ENCODE measurements at places on chromosomes 1 and 21.

DNA sequence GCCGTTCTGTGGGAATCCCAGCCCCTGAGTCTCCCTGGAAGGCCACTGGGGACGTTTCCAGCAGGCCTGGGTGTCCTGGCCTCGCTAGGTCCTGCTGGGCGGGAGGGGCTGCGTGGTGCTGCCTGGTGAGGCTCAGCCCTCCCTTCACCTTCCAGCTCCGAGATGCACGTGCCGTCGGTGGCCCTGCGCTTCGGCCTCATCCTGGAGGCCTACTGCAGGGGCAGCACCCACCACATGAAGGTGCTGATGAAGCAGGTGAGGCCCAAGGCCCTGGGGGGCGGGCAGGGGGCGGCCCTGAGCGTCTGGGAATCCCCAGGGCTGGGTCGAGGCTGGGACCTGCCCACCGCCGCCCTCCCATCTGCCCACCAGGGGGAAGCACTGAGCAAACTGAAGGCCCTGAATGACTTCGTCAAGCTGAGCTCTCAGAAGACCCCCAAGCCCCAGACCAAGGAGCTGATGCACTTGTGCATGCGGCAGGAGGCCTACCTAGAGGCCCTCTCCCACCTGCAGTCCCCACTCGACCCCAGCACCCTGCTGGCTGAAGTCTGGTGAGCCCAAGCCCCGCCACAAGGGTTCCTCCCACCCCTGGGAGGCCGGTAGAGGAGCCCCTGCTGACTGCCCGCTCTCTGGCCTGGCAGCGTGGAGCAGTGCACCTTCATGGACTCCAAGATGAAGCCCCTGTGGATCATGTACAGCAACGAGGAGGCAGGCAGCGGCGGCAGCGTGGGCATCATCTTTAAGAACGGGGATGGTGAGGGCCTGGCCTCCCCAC lies 70.3 kb downstream of the PIK3CD start:
- no peak for DNase-seq

- no peak for DNase-seq
Observed at GRCh38 chr1:121546830-121547591, 362.2 kb downstream of the SRGAP2C start.

- DNase-seq: no peak
Observed at GRCh38 chr1:91537281-91537986, 36.8 kb downstream of the CDC7 start.

DNA sequence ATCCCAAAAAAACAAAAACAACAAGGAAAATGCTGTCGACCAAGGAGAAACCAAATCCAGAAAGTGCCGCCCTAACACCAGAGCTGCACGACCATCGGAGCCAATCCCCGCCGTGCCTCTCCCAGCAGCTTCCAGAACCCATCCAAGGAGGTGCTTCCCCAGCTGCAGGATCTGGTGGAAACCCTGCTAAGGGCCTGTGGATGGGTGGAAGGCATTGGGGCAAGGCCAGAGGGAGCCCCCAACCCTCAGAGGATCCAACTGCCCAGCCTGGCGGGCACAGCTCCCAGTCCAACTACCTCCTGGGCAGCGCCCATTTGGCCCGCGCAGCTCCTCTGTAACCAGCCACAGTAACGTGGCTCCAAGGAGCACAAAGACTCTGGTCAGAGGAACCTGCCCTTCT lies 81.6 kb downstream of the NPHP4 start:
- DNase-seq: no peak

GRCh38 chr1:212247179-212247721 lies 38.0 kb upstream of the PPP2R5A start:
- no peak for DNase-seq

GRCh38 chr1:109912214-109912861 lies 1.7 kb downstream of the CSF1 start:
- DNase-seq: no peak

- no peak for DNase-seq
Observed at GRCh38 chr1:81799939-81800694, 617 bp upstream of the ADGRL2 start.

DNA sequence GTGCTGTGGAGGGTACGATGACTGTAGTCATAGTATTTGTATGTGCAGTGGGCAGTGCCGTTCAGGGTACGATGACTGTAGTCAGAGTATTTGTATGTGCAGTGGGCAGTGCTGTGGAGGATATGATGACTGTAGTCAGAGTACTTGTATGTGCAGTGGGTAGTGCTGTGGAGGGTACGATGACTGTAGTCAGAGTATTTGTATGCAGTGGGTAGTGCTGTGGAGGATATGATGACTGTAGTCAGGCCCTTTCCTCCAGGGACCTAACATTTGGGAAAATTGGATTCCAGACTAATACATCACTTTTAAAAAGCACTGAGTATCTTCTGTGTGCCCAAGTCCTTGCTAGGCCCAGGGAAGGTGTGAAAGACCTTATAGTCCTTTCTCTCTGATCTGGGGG lies 2.9 kb downstream of the ZNF672 start:
- DNase-seq: no peak

DNA sequence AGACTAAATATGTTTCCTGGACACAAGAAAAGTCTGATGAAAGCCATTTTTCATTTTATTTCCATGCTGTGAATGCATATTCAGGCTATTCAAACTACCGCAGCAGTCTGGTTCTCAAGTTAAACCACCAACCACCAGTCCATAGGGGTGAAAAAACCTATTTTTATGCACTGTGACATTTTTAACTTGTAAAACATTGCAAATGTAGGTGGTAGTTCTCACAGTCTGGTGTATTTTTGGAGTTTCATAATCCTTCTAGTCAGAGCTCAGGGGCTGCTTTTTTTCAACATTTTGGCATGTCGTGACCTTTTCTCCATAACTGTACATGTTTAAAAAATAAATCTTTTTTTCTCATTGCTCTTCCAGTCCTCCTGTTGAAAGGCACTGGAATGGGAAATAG lies 907.6 kb upstream of the ADGRL2 start:
- no peak for DNase-seq

DNA sequence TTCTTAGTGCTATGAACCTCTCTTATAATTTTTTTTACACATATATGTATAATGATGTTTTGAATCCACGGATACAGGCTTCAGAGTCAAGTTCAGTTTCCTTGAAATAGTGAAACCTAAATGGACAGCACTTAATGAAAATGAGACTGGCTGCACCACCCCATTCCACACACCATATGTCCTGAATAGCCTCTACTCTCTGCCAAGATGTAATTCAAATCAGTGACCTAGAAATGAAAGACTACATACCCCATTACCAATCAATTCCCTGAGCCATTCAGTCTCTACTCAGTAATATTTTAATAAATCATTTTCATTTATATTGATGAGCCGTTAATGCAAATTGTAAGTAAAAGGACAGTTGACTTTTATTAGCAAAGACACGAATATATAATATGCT lies 614.9 kb upstream of the TMPRSS15 start:
- no peak for DNase-seq

DNA sequence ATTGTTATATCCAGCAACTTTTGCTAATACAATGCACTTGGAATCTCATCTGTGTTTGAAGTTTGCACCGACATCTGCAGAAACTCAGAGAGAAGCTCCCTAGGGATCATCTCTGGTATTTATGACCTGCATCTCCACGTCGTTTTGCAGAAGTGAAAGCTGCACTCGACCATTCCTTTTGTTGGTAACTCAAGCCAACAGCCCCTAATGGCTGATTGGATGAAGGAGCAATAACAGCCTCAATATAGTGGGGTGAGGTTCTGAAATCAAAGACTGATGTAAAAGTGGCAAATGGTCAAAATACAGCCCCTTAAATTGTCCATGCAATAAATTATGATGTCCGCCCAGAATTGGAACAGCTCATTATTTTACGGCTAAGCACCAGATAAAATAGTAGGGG lies 344.2 kb upstream of the KAZN start:
- no peak for DNase-seq

GRCh38 chr1:210144736-210145135 lies 87.9 kb upstream of the SERTAD4 start:
- DNase-seq: no peak

- no peak for DNase-seq
Observed at GRCh38 chr1:26372039-26372438, 511 bp downstream of the ZNF683 start.

DNA sequence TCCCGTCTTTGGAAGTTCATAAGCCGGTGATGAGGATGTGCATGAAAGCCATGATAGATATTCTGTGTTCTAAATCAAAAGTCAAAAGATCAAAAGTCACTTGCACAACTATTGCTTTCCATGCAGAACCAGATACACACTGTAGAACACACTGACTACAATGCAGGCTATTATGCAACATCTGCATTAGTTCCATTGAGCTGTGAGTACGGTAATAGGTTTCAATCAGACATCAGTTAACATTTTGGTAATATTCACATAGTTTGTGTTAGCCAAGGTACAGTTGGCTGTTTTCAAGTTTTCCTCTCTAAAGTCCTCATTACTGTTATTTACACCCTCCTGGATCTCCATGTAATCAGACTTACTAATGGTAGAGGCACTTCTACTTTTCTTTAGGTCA lies 3.1 kb downstream of the KCNA2 start:
- no peak for DNase-seq

DNA sequence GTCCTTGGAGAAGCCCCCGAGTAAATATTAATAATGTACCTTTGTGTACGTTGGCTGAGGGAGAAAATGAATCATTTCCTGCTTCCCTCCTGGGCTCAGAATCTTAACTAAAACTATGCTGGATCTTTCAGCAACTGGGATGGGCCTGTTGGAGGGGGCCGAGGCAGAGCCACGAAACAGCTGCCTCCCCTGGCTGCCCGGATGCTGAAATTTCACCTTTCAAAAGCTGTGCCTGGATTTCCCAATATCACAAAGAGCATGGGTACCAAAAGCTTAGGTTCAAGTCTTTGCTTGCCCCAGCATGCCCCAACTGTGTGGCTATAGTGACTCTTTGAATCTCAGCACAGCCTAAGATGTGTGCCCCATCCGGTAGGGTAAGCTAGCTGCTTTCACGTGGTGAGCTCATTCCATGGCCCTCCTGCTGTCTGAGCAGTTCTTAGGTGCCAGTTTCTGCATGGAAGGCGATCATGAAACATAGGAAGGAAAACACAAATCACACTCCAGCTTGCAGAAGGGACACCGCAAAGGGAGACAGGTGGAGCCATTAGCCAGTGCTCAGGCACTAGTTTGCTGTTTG lies 473.5 kb downstream of the PTPRU start:
- DNase-seq: no peak

DNA sequence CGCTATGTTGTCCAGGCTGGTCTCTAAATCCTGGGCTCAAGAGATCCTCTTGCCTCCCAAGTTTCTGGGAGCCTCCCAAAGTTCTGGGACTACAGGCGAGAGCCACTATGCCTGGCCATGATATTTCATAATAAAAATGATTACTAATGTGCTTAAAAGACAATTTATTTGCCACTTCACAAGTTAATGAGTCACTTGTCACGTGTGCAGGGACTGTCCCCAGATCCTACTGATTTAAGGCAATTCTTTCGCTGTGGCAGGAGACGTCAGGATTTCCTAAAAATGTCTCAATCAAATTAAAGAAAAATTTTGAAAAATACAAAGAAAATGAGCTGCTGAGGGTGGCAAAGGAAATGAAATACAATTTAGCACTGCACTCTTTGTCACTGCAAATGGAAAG lies 43.5 kb downstream of the B3GALNT2 start:
- no peak for DNase-seq

DNA sequence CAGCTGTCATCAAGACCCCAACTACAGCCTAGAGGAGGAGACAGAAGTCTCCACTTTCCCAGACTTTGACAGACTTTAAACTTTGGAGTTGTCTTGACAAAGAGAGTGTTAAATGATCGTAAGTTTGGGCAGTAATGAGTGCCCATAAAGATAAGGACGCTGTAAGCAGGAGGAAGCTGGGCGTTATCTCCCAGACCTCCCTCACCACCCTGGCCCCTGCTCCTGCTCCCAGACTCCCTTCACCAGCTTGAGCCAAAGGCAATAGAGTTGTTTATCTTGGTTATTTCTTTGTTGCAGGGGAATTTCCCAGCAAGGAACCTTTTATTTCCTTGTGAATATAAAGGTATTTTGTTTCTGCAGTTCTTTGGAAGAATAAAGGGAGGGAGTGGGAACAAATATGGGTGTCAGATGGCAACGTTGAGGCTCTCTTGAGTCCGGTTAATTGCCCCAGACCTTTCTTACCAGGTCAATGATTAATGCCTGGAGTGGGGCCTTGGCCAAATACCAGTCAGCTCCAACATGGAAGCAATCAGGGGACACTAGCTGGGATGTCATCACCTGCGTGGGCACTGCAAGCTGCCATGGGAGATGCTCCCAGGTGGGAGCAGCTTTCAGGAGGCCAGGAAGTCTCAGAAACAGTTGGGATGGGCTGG lies 4.4 kb downstream of the PIGR start:
- no peak for DNase-seq

DNA sequence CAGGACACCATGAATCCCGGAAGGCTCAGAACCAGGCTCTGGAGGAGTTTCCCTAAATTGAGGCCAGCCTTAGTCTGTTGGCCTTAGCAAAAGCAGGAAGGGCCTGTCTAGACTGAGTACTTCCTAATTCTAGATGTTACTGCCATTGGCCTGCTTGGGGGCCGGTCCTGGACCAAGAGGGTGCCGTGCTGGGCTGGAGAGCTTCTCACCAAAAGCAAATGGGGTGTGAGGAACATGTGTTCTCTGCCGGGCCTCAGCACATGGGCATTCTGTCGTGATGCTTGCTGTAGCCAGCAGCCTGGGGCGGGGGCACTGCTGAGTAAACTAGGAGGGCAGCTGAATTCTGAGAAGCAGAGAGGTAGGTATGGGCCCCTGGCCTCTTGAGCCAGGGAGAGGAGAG lies 35.7 kb upstream of the MAN1C1 start:
- no peak for DNase-seq

DNA sequence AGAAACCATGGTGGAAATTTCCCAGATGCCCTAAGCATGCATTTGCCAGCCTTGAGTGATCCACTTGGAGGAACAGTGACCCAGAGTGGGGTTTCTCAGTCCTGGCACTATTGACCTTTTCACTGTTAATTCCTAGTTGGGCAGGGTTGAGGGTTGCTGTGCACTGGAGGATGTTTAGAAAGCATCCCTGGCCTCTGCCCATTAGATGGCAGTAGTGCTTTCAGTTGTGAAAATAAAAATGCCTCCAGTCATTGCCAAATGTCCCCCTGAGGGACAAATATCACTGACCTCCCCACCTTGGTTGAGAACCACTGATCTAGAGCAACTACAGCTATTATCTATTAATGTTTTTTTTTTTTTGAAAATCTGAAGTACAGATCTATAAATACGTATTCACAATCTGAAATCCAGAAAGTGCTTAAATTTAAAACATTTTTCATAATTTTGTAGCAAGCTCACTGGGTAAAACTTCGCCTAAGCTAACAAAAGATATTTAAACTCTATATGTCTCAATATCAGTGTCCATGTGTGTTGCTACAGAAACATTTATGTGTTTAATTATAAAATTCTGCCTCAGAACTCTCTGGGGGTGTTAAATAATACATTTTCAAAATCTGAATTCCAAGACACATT lies 27.3 kb downstream of the F3 start:
- no peak for DNase-seq

- no peak for DNase-seq
Observed at GRCh38 chr21:35119501-35120047, 70.5 kb upstream of the RUNX1 start.

- no peak for DNase-seq
Observed at GRCh38 chr21:45919593-45919992, 62.0 kb upstream of the COL6A1 start.
